ENCODE measurements at places on chromosomes 12 and 14. TPM values are rescaled to one million over a fixed set of nuclear protein-coding genes. Genes with fewer than 3 reads are reported as not detected.

HOXC10 gene
- total RNA-seq = 19.8 TPM

DNA sequence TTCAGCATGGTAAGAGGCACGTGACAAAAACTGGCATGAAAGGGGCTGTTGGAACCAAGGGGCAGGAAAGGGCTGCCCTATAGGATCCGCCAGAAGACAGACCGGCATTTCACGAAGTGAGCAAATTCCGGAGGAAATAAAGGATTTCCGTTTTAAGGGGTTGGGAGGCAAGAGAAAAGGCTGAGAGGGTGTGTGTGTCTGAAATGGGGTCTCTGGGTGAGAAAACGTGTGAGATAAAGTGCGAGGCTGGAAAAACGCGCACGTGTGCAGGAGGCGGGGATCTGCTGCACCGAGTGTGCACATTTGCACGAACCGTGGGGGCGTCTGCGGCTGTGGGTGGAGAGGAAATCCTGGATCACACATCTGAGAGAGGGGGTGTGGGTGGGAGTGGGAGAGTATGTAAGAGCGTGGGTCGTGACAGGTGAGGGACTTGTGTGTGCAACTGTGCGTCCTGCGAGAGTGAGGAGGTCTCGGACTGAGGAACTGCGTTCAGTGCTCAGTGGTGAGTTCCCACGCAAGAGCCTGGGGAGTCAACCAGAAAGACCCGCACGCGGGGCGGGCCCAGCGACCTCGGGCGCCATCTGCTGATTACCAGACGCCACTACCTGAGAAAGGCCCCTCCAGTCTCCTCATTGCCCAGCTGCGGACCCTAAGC lies 37.0 kb upstream of the P2RX7 start:
- peak; percentile 63 for DNase-seq

NOVA1 gene
- total RNA-seq = not detected

- DNase-seq = no peak
Observed at GRCh38 chr14:64956697-64957406, 14.3 kb upstream of the GPX2 start.

DNA sequence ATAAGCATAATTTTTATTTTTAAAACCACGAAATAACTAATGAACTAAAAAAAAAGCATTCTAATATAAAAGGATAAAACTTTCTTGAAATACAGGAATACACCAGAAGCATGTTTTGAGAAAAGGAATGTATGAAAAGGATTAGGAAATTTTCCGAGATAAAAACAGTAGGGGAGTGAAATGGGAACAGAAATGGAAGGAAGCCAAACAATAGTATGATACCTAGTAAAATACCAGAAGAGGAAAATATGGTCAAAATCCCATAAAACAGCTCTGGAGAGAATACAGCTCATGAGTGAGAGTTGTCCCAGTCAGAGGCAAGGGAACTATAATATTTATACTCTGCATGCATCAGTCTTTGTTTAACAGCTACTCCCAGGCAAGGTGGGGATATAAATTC lies 1016.2 kb downstream of the SLC6A15 start:
- DNase-seq = no peak

- no peak for DNase-seq
Observed at GRCh38 chr12:46941981-46942380, 116.2 kb upstream of the SLC38A4 start.

GARIN6 gene
- total RNA-seq = not detected

PLXNC1 gene
- total RNA-seq = 0.52 TPM

GLIPR1L1 gene
- total RNA-seq = not detected

ENDOU gene
- total RNA-seq = not detected

KRT76 gene
- total RNA-seq = not detected

ZNF891 gene
- 0.10 TPM for total RNA-seq

GRCh38 chr12:4044101-4044500 lies 170.9 kb upstream of the PARP11 start:
- DNase-seq = no peak

ADAM21 gene
- total RNA-seq = 1.7 TPM

DNA sequence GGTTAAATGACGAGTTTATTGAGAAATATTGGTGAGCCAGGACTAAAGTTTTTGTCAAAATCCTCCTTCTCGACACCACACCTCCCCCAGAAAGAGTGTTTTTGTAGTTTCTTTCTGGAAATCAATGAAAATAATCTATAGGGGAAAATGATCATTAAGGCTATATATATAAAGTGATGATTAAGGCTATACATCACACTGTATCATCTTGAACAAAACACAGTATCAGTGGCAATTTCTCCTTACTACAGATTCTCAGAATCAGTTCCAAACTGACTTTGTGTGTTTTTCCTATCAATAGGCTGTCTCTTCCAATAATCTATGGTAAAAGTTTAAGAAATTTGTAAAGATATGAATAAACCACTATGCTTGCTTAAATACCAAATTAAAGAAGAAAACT lies 81.7 kb downstream of the IFNG-AS1 start:
- DNase-seq = no peak

GRCh38 chr12:105233041-105233905 lies 2.7 kb downstream of the APPL2 start:
- no peak for DNase-seq

DNA sequence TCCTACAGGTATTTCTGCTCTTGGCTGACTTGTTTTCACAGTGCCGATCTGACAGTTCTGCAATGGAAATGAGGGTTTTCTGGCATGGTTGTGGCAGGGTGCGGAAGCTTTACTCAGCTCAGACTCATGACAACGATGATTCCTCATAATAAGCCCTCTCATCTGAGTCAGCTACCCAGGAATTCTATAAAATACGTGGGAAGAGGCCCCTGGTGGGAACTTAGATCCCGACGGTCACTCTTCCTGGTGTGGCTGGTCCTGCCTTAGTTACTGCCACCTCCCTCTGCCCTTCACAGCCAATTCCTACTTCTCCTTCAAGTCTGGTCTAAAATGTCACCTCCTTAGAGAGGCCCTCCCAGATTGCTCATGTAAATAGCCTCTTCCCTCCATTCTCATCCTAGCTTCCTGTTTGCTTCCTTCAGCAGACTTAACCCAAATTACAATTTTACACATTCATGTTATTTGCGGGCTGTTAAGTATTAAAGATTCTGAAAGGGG lies 104.2 kb upstream of the MAP1LC3B2 start:
- DNase-seq = peak; percentile 79

TMEM132D gene
- 0.25 TPM for total RNA-seq
